Prostate gland (tissue), 2 donors: ENCODE measurements at places on chromosomes 1 and 21. TPM values are rescaled to one million over a fixed set of nuclear protein-coding genes. Genes with fewer than 3 reads are reported as not detected.

Gene RAB25
- 33.5 TPM for total RNA-seq

- H3K27me3 ChIP-seq, result no peaks in the 10 kb centered on the region
- no peaks in the 10 kb centered on the region for H3K4me1 ChIP-seq
- no peak for DNase-seq
- H3K4me3 ChIP-seq, result no peak overlapping the region
- no peak overlapping the region for H3K27ac ChIP-seq
- H3K36me3 ChIP-seq, result no peaks in the 10 kb centered on the region
Measured at GRCh38 chr1:108747898-108748297, 1.4 kb downstream of the STXBP3 start.

- H3K4me1 ChIP-seq, result no peaks in the 10 kb centered on the region
- H3K36me3 ChIP-seq, result no peaks in the 10 kb centered on the region
- no peak overlapping the region for H3K4me3 ChIP-seq
- DNase-seq, result no peak
Measured at GRCh38 chr21:27580276-27580675, 613.4 kb upstream of the ADAMTS5 start.

- no peak overlapping the region for H3K4me3 ChIP-seq
- H3K27me3 ChIP-seq, result no peaks in the 10 kb centered on the region
- H3K27ac ChIP-seq, result peak overlapping the region; percentile 80
- H3K4me1 ChIP-seq, result peaks cover 4% of the 10 kb centered on the region
Measured at GRCh38 chr1:3169665-3170356, 100.8 kb downstream of the PRDM16 start.

GRCh38 chr1:233389169-233389568 lies 61.6 kb downstream of the MAP3K21 start:
- no peak overlapping the region for H3K27ac ChIP-seq
- H3K4me1 ChIP-seq, result peaks cover 3% of the 10 kb centered on the region
- H3K27me3 ChIP-seq, result no peaks in the 10 kb centered on the region
- no peaks in the 10 kb centered on the region for H3K36me3 ChIP-seq

Gene OR10J4
- not detected for total RNA-seq

DNA sequence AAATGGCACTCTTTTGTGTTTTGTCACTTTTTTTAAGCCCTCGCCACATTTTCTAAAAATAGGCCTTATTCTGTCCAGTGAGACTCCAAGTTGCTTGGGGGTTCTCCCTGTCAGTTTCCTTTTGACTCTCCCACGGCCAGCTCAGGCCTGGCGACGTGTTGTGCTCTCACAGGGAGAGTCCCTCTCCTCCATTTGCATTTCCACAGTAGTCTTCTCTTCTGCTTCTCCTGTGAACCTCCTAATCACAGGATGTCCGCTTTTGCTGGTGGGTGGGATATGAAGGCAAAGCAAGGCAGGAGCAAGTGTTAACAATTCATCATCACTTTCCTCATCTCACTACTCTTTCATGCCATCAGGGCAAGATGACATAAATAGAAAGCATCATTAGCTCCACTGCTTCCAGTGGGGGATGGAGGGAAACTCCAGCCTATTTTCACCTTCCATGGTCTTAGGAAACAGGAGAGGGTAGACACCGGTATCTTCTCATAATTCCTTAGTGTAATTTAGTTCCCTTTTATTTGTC lies 99.8 kb downstream of the INTS7 start:
- no peaks in the 10 kb centered on the region for H3K27me3 ChIP-seq
- no peaks in the 10 kb centered on the region for H3K4me1 ChIP-seq
- no peak for DNase-seq
- H3K36me3 ChIP-seq, result no peaks in the 10 kb centered on the region

GRCh38 chr1:154611150-154611862 lies 3.3 kb upstream of the ADAR start:
- no peaks in the 10 kb centered on the region for H3K36me3 ChIP-seq
- peaks cover 4% of the 10 kb centered on the region for H3K4me1 ChIP-seq
- no peak overlapping the region for H3K4me3 ChIP-seq
- no peaks in the 10 kb centered on the region for H3K27me3 ChIP-seq

DNA sequence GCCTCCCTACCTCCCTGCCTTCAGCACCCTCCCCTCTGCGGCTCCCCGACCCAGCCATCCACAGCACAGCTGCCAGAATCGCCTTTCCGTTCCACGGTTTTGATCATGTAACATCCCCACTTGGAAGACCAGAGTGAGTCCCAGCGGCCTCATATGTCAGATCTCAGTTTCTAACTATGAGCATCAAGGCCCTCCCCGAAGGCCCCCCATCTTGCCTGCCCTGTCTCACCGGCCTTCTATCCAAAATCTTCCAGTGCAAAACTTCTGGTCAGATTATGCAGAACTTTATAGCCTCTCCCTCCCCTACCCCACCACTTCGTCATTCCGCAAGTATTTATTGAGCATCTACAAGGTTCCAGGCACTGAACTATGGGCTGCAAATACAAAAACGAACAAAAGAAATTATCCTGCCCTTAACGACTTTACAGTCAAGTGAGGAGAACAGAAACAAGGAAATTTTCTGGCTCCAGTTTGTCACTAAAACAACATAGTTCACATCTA lies 20.3 kb upstream of the LMX1A start:
- no peak for DNase-seq
- H3K4me3 ChIP-seq, result peak overlapping the region; percentile 35

Gene DENND1B
- total RNA-seq, result 13.5 TPM

DNA sequence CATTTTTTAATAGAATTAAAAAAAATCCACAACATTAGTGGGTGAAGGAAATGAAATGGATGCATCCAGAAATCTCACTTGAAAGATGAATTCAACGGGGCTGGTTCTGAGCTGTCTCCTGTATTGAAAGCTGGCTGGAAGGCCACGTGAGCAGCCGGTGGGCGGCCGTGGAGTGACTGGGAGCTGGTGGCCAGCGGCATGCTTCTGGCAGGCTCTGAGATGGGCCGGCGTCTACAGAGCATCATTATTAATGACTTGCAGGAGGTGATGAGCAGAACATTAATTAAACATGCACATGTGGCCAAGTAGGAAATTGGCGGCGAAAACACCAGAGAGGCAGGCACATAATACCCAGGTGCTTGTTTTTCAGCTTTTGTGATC lies 115.6 kb upstream of the LMO4 start:
- no peaks in the 10 kb centered on the region for H3K36me3 ChIP-seq
- no peak for DNase-seq
- no peaks in the 10 kb centered on the region for H3K4me1 ChIP-seq
- H3K4me3 ChIP-seq, result no peak overlapping the region

Gene OR6N1
- not detected for total RNA-seq

GRCh38 chr1:238060061-238060460 lies 169.3 kb upstream of the ZP4 start:
- H3K4me3 ChIP-seq, result no peak overlapping the region
- no peaks in the 10 kb centered on the region for H3K27me3 ChIP-seq
- no peak for DNase-seq
- H3K36me3 ChIP-seq, result no peaks in the 10 kb centered on the region
- H3K4me1 ChIP-seq, result no peaks in the 10 kb centered on the region

Gene ATP6V1G3
- total RNA-seq, result not detected

GRCh38 chr1:39852876-39853275 lies 30.4 kb downstream of the TRIT1 start:
- H3K4me3 ChIP-seq, result no peak overlapping the region
- no peaks in the 10 kb centered on the region for H3K36me3 ChIP-seq
- no peaks in the 10 kb centered on the region for H3K27me3 ChIP-seq
- peak overlapping the region; percentile 77 for H3K27ac ChIP-seq
- DNase-seq, result no peak
- peaks cover 14% of the 10 kb centered on the region for H3K4me1 ChIP-seq

GRCh38 chr1:109903376-109903930 lies 7.2 kb upstream of the CSF1 start:
- DNase-seq, result no peak
- no peaks in the 10 kb centered on the region for H3K36me3 ChIP-seq
- no peak overlapping the region for H3K4me3 ChIP-seq
- no peaks in the 10 kb centered on the region for H3K27me3 ChIP-seq
- no peaks in the 10 kb centered on the region for H3K4me1 ChIP-seq

GRCh38 chr1:231036416-231036815 lies 3.6 kb downstream of the FAM89A start:
- H3K27ac ChIP-seq, result no peak overlapping the region
- no peaks in the 10 kb centered on the region for H3K27me3 ChIP-seq
- DNase-seq, result no peak
- no peaks in the 10 kb centered on the region for H3K4me1 ChIP-seq
- H3K4me3 ChIP-seq, result no peak overlapping the region

- H3K4me3 ChIP-seq, result no peak overlapping the region
- DNase-seq, result no peak
- H3K36me3 ChIP-seq, result no peaks in the 10 kb centered on the region
- no peaks in the 10 kb centered on the region for H3K27me3 ChIP-seq
- H3K27ac ChIP-seq, result no peak overlapping the region
Measured at GRCh38 chr1:209625791-209626285, 26.4 kb downstream of the LAMB3 start.

Gene GJA8
- total RNA-seq, result not detected

Gene KCNK2
- 4.3 TPM for total RNA-seq
